ENCODE measurements at places on chromosomes 5 and 9. TPM values are rescaled to one million over a fixed set of nuclear protein-coding genes. Genes with fewer than 3 reads are reported as not detected.

GRCh38 chr9:124666642-124667041 is 104.5 kb downstream of the NR6A1 start:
- peaks cover 34% of the 10 kb centered on the region for H3K4me1 ChIP-seq
- H3K36me3 ChIP-seq, result no peaks in the 10 kb centered on the region
- no peak overlapping the region for H3K4me3 ChIP-seq
- H3K27me3 ChIP-seq, result no peaks in the 10 kb centered on the region

- no peaks in the 10 kb centered on the region for H3K27me3 ChIP-seq
- H3K27ac ChIP-seq, result no peak overlapping the region
- no peak for DNase-seq
- no peaks in the 10 kb centered on the region for H3K4me1 ChIP-seq
- no peaks in the 10 kb centered on the region for H3K36me3 ChIP-seq
- peak overlapping the region; percentile 50 for H3K4me3 ChIP-seq
These were observed 858 bp downstream of the NCS1 start for GRCh38 chr9:130172858-130173665.

DNA sequence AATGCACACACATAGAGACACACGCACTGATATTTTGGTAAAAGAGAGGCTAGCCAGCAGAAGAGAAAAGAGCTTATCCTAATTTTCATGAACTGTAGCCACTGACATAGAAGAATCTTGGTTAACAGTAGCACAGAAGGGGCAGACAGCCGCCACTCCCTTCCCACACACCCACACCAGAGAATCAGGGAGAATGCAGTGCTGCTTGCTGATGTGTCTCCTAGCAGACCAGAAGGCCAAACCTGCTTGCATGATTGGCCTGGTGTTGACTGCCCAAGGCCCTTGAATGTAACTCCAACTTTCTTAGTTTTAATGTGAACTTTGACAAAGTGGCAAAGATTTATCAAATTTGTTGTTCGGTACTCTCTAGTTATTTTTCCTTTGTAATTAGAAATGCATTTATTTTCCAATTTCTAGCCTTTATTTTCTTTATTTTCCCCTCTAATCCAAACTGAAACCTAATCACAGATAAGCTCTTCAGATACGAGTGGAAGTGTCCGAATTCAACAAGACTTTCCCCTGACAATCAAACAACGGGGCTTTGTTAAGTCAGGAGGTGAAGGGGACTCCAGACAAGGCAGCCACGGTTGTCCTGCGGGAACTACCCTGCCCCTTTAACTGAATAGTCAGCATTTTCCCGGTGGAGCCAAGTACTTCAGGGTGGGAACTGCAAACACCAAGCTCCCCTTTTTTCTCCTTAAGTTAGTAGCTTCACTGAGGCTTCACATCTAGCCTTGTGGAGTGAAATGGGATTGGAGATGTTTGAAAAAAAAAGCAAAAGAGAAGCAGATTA is 81.9 kb upstream of the CTSL start:
- DNase-seq, result no peak
- no peaks in the 10 kb centered on the region for H3K36me3 ChIP-seq
- no peaks in the 10 kb centered on the region for H3K27me3 ChIP-seq
- no peaks in the 10 kb centered on the region for H3K4me1 ChIP-seq
- H3K27ac ChIP-seq, result no peak overlapping the region

Gene PCDH1
- total RNA-seq, result 9.0 TPM

Gene HAVCR1
- total RNA-seq, result 0.36 TPM

Gene NAIF1
- total RNA-seq, result 14.6 TPM
